Activated T-helper 1 cell treated with anti-CD3 and anti-CD28 coated beads, Interleukin-2, amount 50 U/mL, for 16 hours (primary cell): ENCODE measurements at places on chromosomes 12 and 14.

- no peak for DNase-seq
Observed at GRCh38 chr14:53306267-53306721, 153.2 kb upstream of the DDHD1 start.

DNA sequence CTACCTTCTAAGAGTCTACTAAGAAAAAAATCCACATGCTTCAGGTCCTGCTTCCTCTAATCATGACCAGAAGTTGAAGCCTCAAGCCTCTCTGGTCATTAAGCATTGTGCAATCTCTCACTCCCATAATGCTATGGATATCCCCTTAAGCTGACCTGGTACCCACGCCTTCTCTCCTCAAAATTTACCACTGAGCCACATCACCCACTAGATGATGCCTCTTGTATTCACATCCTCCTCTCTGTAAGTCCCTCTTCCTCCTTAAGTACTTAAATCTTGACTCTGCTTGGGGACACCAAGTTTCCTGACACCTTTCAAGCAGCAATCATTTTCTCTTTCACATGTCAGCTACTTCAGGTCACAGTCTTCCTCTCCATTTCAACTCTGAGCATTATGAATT is 9.8 kb downstream of the GALNT4 start:
- DNase-seq: no peak

DNA sequence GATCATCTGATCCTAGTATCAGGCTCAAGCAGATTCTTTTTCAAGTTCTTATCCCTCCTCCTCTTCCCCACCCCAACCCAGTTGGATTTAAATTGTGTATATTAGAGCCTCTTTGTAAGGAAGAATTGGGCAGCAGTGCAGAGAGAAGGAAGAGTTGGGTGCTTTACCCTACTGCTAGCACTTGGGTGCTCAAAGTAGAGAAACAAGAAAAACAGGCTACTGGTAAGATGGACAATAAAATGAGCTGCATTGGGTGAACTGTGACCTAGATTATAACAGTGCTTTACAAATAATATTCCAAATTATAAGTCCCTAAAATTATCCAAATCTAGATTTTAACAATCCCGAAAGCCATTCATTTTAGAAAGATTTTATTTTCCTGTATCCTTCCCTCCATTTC is 363.4 kb upstream of the GARIN6 start:
- no peak for DNase-seq

GRCh38 chr14:103849151-103849886 is 1.9 kb upstream of the PPP1R13B start:
- DNase-seq: no peak

- DNase-seq: no peak
Observed at GRCh38 chr12:94109160-94109559, 39.2 kb upstream of the PLXNC1 start.

GRCh38 chr14:104140213-104140462 is 1.8 kb downstream of the KIF26A start:
- no peak for DNase-seq

GRCh38 chr12:56253091-56253490 is 5.1 kb downstream of the ANKRD52 start:
- no peak for DNase-seq

DNA sequence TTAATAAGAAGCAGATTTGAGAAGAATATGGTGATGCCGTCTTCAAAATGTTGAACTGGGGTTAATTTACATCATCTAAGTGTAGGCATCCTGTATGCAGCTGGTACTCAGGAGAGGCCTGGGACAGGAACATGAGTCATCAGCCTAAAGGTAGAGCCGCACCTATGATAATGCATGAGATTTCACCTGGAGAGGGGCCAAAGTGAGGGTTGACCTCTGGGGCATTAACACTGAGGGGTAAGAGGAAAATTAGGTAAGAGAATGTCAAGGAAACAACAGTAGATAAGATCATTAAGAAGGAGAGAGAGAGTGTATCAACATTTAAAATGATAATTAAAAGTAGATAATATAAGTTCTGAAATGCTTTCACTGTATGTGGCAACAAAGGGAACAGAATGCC is 20.2 kb upstream of the SSTR1 start:
- DNase-seq: no peak

DNA sequence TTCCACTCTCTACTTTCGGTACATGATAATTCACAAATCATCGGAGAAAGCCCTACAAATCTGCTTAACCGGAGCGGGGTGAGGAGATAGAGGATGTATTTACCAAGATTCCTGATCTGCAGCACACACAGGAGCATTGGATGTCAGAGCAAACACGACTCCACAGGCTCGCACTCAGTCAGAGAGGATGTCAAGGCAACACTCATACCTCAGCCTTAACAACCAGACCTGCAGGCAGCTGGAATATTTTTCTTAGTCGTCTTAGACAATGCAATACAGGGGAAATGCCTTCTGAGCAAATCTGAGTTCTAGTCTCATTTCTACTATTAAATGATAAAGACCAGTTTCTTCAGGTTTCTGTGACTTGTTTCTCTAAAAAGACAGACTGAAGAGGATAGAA is 159.3 kb upstream of the CPNE8 start:
- no peak for DNase-seq

GRCh38 chr14:64654246-64654900 is 49.9 kb upstream of the PLEKHG3 start:
- no peak for DNase-seq

DNA sequence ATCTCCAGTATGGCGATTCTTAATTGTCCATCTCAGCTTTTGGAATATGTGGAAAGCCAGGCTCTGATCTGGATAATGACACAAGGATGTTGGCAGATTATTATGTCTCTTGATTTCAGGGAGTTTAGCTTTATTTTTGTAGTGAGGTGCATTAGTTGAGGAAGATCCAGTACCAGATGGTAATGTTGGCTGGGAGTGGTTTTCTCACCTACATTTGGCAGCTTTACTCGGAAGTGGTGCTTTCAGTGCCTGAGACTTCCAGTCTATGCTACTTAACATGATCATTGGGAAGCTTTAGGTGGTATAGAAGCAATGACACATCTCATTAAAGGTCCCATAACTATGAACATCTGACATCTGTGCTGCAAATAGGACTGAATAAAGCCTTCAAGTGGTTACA is 7.5 kb downstream of the SLC15A5 start:
- DNase-seq: no peak

DNA sequence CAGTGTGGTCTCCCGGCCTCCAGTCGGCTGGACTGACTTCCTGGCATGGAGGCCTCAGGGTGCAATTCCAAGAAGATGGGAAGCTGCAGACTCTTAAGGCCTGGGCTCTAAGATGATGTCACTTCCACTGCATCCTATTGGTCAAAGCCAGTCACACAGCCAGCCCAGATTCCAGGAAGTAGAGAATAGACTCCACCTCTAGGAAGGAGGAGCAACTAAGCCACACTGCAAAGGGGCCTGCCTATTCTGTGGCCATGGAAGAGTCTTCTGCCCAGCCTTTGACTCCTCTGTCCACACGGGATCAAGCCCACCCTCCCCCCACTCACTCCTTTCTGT is 103.9 kb upstream of the RFLNA start:
- DNase-seq: no peak
